CD8-positive, alpha-beta memory T cell (primary cell): ENCODE measurements at places on chromosomes 4 and X.

DNA sequence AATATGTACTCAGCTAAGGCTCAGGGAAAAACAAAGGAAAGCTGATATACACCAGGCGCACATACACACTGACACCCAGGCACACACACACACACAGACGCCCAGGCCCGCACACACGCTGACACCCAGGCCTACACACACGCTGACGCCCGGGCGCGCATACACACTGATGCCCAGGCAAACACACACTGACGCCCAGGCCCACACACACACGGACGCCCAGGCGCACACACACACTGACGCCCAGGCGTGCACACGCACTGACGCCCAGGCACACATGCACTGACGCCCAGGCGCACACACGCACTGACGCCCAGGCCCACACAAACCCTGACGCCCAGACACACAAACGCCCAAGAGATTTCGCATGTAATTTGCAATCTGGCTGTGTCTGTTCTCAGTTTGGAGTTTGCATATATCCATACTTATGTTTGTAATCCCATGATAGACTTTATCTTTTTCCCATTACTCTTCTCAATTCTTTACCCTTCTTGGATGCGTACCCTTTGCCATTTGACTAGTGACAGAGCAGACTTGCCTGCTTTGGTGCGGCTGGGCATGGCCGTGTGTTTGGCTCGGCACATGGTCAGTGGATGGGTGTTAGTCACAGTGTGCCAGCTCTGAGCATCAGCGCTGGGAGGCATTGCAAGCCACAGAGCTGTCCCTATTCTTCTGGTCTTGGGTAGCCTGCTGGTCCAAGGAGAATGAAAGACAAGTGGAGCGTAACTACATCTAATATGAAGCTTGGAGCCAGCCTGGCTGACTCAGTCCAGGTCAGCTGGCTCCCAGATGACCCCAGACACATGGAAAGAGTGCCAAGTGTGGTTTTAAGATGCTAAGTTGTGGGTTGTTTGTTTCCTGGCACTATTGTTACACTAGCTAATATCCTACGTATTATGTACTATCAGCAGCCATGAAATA, 632.4 kb upstream of the ZFP42 start:
- H3K36me3 ChIP-seq, result no peaks in the 10 kb centered on the region
- H3K4me3 ChIP-seq, result no peak overlapping the region
- DNase-seq, result no peak

DNA sequence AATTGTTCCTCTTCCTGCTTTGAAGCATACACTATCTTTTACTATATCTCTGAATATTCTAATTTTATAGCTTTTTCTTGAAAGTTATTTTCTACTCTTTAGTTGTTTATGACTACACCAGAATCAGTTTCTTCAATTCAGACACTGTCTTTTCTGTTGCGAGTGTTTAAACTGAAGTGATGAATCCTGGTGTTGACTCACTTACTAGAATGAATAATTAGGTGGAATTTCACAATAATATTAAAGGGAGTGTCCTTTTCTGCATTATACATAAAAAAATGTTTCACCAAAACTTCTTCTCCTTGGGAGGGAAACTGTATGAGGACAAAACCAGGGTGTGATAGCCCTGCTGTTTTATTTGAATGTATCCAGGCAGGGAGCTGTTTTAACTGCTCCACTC, 1383.1 kb downstream of the C4orf33 start:
- H3K4me1 ChIP-seq, result no peaks in the 10 kb centered on the region
- H3K27me3 ChIP-seq, result no peaks in the 10 kb centered on the region
- H3K36me3 ChIP-seq, result no peaks in the 10 kb centered on the region
- no peak overlapping the region for H3K27ac ChIP-seq

DNA sequence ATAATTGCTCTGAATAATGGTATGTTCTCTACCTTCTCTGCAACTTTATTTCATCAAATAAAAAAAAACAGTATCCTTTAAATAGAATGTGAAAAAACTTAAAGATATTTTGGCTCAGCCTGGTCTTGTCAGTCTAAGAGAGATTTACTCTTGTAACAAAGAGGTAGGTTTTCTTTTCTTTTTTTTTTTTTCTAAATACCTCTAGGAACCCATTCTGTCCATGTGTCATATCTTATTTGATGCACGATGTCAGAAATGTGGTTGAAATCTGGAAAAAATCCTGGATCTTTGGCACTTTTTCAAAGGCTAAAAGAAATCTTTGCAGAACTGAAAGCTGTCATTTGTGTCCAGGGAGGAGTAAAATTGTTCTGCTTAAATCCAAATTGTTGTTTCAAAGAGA, 17.3 kb upstream of the FGF5 start:
- no peak for DNase-seq
- H3K4me3 ChIP-seq, result no peak overlapping the region
- H3K4me1 ChIP-seq, result no peaks in the 10 kb centered on the region
- H3K27ac ChIP-seq, result no peak overlapping the region
- H3K27me3 ChIP-seq, result no peaks in the 10 kb centered on the region
- H3K36me3 ChIP-seq, result no peaks in the 10 kb centered on the region

DNA sequence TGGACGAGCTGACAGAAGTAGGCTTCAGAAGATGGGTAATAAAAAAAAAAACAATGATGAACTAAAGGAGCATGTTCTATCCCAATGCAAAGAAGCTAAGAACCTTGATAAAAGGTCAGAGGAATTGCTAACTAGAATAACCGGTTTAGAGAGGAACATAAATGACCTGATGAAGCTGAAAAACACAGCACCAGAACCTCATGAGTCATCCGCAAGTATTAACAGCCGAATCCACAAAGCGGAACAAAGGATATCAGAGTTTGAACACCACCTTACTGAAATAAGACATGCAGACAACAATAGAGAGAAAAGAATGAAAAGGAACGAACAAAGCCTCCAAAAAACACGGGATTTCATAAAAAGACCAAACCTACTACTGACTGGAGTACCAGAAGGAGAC, 10.5 kb downstream of the NELFA start:
- H3K36me3 ChIP-seq, result peaks cover 5% of the 10 kb centered on the region
- H3K4me1 ChIP-seq, result no peaks in the 10 kb centered on the region
- no peaks in the 10 kb centered on the region for H3K27me3 ChIP-seq
- DNase-seq, result no peak

- no peaks in the 10 kb centered on the region for H3K36me3 ChIP-seq
- no peak overlapping the region for H3K4me3 ChIP-seq
- no peak for DNase-seq
- no peaks in the 10 kb centered on the region for H3K4me1 ChIP-seq
- H3K27me3 ChIP-seq, result no peaks in the 10 kb centered on the region
Observed at GRCh38 chr4:66681962-66682361, 863.3 kb downstream of the CENPC start.

- no peaks in the 10 kb centered on the region for H3K27me3 ChIP-seq
- no peaks in the 10 kb centered on the region for H3K4me1 ChIP-seq
- H3K27ac ChIP-seq, result no peak overlapping the region
- no peaks in the 10 kb centered on the region for H3K36me3 ChIP-seq
Observed at GRCh38 chr4:34373456-34373855, 1870.9 kb downstream of the ARAP2 start.
